ENCODE measurements at places on chromosomes 1 and 21.

GRCh38 chr1:205141236-205142101, 19.7 kb upstream of the RBBP5 start:
- DNase-seq: peak; percentile 14

DNA sequence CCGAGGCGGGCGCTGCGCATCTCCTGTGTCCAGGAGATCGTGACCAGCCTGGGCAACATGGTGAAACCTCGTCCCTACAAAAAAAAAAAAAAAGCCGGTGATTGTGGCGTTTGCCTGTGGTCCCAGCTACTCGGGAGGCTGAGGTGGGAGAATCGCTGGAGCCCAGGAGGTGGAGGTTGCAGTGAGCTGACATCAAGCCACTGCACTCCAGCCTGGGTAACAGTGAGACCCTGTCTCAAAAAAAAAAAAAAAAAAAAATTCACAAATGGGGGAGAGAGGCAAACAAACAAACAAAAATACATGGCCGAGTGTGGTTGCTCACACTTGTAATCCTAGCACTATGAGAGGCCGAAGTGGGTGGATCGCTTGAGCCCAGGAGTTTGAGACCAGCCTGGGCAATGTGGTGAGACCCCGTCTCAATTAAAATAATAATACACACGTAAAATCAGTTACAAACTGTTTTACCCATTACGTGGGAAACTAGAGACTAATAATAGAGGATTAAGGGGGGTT, 758 bp downstream of the TATDN3 start:
- DNase-seq: no peak

DNA sequence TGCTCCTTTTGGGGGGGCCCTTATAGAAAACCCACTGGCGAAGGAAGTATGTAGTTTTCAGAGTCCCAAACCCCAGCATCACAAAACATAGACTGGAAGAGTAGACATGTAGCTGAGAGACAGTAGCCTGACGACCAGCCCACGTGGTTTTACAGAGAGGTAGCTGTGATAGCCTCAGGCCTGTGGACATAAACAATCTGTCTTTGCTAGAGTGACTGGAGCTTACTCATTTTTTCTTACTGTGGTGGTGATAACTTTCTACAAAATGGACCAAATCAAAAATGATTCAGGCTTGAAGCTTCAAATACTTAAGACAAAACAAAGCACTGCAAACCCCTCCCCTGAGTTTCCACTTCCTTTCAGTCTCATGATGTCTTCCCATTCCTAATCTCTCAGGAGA, 497.0 kb downstream of the RWDD3 start:
- no peak for DNase-seq

GRCh38 chr21:25625036-25625435, 14.0 kb upstream of the JAM2 start:
- no peak for DNase-seq

DNA sequence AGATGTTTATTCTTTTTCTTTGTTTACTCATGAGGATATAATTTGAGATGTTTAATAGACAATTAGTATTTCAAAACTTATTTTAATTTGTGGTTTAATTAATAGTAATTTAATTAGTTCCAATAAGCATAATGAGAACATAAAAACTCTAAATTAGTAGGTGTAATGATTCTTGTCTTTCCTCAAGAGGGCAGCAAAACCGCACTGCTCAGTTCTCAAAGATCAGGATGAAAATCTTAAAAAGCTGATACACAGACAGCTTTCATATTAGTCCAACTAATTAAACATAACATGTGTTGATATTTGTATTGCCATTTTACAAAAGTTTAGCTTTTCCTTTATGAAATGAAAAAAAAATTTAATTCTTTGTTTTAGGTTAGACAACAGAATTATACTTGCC, 106.7 kb upstream of the C21orf91 start:
- peak; percentile 1 for DNase-seq
